Stimulated activated CD4-positive, alpha-beta T cell treated with anti-CD3 and anti-CD28 coated beads, Interleukin-2, amount 100 ng/mL, for 4 hours (primary cell): ENCODE measurements at places on chromosomes 5 and 9.

GRCh38 chr9:4141296-4141695, 158.6 kb downstream of the GLIS3 start:
- no peak for DNase-seq

DNA sequence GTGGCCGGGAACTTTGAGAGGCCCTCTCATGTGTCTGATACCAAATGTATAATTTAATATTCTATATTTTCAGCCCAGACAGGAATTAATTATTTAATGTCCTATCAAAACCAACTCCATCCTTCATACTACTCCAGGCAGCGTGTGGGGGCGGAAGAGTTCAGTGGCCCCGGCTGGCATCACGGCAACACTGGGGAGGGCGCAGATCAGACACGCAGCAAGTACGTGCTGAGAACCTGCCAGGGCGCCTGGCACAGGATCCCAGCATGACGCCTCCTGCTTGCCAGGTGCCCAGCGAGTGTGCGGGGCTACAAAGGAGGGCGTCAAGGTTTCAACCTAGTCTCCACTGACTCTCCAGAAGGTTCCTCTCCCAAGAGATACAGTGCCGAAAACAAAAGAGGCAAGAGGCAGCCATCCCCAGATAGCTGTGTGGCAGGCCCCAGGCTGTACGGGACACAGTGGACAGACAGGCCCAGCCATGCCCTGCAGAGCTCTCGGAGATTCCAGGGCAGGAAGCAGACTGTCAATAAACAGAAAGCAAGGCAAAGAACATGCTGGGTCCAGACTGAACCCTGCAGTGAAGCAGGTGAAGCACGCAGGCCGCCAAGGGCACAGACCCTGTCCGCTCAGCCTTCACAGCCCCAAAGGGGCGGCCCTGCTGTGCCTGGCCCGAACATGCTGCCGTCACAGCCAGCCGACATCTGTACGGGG, 110.3 kb downstream of the VAV2 start:
- DNase-seq: no peak

GRCh38 chr9:121322037-121322736, 47.9 kb downstream of the STOM start:
- no peak for DNase-seq

DNA sequence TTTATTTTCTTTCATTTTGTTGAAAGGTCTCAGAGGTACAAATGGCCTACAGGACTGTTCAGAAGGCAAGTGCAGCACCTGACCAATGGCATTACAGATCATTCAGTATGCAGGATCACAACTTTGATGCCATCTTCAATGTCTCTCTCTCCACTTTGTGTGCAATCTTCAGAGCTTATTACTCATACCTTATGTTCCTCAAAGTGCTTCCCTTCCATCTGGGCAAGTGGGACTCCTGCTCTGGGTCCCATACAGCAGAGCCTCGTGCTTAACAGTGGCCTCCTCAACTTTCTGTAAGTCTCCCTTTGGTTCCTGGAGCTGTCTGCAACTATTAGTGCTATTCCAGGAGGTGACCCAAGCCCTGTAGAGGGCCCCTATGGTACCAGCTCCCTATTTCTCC, 358.4 kb upstream of the RPS23 start:
- no peak for DNase-seq

GRCh38 chr9:94643176-94643575, 3.9 kb upstream of the FBP1 start:
- DNase-seq: no peak

GRCh38 chr9:88835772-88836171, 155.5 kb upstream of the S1PR3 start:
- no peak for DNase-seq

DNA sequence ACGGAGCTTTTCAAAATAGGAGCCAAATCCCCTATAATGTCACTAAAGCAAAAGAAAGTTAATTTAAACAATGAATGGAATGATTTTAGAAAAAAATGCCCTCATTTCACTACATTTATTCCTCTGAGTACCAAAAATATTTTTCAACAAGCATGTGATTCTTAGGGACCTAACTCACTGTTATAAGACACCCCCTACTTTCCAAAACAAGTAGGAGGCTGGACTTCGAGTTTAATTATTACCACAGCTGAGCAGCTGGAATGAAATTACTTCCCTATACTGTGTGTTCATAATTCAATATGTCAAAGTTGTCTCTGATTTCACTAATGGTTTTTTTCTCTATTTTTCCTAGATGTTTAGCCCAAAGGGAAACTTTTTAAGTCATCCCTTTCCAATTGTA, 61.6 kb downstream of the SAXO1 start:
- DNase-seq: no peak

GRCh38 chr9:35616681-35617459, 1.3 kb downstream of the CD72 start:
- DNase-seq: peak; percentile 44

DNA sequence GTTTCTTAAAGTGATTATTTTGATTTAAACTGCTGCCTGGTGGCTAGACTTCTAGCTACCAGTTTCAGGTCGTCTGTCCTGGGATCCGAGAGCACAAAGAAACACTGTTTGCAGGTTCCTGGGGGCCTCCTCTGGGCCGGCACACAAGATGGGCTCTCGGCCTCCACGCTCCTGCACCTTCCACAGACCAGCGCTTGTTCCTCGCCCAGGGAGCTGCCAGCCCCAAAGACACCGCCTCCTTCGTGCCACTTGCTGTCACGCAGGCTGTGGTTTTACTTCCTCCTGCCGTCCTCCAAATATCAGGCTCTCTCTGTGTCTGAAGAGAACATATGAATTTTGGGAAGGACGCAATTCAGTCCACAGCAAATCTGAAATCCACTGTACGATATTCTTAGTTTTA, 105.8 kb downstream of the ROR2 start:
- DNase-seq: no peak

DNA sequence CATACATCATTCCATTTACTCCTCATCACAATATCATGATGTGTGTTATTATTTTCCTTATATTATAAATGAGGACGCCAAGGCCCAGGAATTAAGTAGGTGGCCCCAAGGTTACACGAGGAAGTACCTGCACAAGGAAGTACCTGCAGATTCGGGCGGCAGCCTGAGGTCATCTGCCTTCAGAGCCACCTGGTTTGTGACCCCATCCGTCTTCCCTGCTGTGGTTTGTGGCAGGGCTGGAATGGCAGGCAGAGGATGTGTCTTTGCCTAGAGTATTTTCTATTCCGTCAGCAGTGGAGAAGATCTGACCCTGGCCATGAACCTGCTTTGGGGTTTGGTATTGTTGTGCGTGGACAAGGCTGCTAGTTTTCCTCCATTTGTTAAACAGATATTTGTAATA, 59.7 kb downstream of the PDZD2 start:
- DNase-seq: no peak

- DNase-seq: no peak
These were observed 274.1 kb downstream of the DENND1A start for GRCh38 chr9:123655681-123656423.

- DNase-seq: no peak
These were observed 370.5 kb downstream of the PTPRD start for GRCh38 chr9:10242255-10242654.

DNA sequence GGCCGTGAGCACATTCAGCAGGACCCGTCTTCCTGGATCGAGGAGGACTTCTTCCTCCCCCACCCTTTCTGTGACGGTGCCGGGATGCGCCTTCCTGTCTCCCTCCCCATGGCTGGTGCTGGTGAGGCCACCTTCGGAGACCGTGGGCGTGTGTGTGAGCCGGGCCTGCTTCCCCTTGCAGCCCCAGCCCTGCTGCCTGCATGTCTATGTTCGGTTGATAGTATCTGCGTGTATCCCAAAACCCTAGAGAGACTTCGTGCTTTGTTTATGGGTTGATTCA, 12.8 kb downstream of the CEP72 start:
- DNase-seq: no peak

DNA sequence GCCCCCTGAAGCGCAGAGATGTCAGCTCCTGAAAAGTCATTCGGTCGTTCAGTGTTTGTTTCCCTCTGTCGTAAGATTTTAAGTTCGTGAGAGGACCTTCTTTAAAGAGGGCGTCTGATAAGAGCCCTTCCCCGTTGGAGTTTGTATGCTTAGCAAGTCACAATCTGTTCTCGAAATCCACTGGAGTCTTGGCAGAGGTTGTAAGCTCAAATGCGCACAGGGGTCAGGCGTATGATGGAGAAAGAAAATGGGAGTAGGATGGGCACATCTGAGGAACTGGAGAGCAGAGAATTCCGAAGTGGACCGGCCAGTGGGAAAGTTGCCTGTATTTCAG, 710 bp downstream of the HSD17B4 start:
- no peak for DNase-seq

GRCh38 chr5:98016771-98017170, 756.7 kb upstream of the RGMB start:
- no peak for DNase-seq

GRCh38 chr9:136546697-136547501, 1.1 kb upstream of the NOTCH1 start:
- peak; percentile 54 for DNase-seq

DNA sequence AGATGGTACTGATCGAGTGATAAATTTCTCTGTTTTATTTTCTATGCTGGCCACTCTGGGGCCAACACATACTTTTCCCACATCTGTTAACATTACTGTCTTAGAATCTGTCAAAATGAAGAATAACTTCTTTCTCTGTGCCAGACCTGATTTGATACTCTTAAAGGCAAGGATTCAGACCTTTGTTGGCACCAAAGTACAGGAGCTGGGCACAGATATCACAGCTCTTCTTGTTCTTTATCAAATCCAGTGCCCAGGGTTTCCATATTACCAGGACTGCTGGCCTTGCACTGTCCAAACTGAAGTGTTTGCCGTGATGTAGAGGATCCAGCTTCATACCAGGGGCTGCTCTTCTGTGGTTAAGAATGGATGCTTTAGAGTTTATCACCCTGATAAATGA, 20.9 kb downstream of the ZNF474 start:
- DNase-seq: no peak

- DNase-seq: no peak
These were observed 8.7 kb downstream of the KCNMB1 start for GRCh38 chr5:170380361-170380951.

GRCh38 chr5:166046956-166047355, 2244.5 kb upstream of the WWC1 start:
- DNase-seq: no peak

DNA sequence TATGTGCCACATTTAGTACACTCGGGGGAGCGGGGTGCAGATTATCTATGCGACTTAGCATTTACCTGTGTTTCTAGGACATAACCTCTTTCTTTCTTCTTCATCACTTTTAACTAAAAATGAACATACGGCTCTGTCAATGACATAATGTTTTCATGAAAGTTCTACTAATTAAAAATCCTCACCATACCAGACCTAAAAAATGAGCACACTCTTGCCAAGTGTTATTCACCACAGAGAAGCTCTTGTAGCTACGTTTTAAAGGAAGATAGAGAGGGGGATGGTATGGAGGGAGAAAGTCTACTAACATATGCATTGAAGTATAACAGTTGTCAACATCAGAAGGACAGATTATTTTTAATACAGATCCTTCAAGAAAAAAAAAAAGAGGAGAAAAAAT, 1.6 kb downstream of the CDH10 start:
- DNase-seq: no peak

- DNase-seq: no peak
These were observed 4.4 kb upstream of the ZNF782 start for GRCh38 chr9:96858670-96859069.

DNA sequence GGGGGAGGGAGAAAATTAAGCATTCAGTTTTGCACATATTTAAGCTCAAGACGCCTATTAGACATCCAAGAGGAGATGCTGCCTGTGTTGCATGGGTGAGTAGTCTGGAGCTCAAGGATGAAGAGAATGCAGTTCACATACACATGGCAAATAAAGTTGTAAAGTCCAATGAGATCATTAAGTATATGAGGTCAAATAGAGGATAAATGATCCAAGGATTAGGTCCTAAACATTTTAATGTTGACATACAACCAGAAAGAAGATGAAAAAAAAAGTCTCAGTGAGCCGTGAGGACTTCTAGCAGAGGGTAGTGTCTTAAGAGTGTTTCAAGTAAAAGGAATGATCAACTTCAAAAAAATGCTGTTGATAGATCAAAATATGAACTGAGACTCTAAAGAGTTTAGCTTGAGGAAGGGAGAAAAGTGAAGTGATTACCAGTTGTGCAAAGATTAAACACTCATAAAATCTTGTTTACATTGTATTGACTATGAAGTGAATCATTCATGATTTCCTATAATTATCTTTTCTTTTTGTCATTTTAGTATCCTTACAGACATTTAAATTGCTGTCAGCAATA, 251.8 kb downstream of the ZNF608 start:
- DNase-seq: no peak

DNA sequence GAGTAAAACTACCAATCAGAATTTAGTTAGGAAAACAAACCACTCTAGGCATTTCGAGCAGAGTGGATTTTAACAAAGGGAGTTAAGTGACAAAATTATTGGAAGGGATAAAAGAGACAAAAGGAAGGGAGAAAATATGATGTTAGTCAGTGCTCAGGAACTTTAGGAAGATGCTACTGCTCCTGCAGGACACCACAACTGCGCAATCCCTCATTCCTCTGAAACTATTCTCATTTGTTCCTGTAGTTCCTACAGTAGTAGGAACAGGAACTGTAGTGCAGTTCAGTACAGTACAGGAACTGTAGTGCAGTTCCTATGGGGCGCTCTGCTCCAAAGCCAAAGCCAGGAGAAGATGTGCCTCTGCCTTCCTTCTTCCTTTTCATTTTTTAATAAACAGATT, 29.9 kb upstream of the MEGF10 start:
- DNase-seq: no peak

- no peak for DNase-seq
These were observed 27.6 kb downstream of the TPD52L3 start for GRCh38 chr9:6355728-6356127.

DNA sequence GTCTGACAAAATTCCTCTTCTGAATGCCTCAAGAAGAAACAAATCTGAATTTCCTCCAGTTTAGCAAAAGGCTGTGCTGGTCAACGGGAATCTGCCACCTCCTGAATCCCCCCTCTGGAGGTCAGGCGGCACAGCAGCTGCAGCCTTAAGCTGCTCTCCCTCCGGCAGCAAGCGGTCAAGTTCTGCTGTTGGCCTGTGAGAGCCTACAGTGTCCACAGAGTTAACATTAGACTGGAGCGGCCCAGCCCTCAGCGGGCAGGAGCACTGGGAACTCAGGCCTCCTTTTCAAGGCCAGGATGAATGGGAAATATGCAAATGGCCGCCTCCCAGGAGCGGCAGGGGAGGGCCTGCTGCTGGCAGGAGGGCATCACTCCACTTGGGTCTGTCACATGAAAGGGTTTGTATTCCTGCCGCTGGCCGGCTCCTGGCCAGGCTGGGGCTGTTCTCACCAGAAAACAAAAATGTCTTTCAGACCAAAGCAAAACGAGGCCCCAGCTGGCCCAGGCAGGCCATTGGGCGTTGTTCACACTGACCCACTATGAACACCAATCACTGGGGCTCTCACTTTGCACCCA, 8.2 kb downstream of the ACSL6 start:
- DNase-seq: no peak

- DNase-seq: no peak
These were observed 61.4 kb downstream of the ARHGEF28 start for GRCh38 chr5:73687357-73687756.

GRCh38 chr5:33371660-33372059, 69.1 kb upstream of the TARS1 start:
- no peak for DNase-seq

GRCh38 chr5:120678279-120678678, 214.2 kb downstream of the PRR16 start:
- DNase-seq: no peak
